ENCODE measurements at places on chromosomes 13 and 19. TPM values are rescaled to one million over a fixed set of nuclear protein-coding genes. Genes with fewer than 3 reads are reported as not detected.

- no peak overlapping the region for H3K4me3 ChIP-seq
- no peaks in the 10 kb centered on the region for H3K36me3 ChIP-seq
- H3K27ac ChIP-seq: no peak overlapping the region
- no peak for DNase-seq
These were observed 79.2 kb downstream of the SIPA1L3 start for GRCh38 chr19:37986048-37986750.

Gene PGLYRP1
- total RNA-seq: not detected

DNA sequence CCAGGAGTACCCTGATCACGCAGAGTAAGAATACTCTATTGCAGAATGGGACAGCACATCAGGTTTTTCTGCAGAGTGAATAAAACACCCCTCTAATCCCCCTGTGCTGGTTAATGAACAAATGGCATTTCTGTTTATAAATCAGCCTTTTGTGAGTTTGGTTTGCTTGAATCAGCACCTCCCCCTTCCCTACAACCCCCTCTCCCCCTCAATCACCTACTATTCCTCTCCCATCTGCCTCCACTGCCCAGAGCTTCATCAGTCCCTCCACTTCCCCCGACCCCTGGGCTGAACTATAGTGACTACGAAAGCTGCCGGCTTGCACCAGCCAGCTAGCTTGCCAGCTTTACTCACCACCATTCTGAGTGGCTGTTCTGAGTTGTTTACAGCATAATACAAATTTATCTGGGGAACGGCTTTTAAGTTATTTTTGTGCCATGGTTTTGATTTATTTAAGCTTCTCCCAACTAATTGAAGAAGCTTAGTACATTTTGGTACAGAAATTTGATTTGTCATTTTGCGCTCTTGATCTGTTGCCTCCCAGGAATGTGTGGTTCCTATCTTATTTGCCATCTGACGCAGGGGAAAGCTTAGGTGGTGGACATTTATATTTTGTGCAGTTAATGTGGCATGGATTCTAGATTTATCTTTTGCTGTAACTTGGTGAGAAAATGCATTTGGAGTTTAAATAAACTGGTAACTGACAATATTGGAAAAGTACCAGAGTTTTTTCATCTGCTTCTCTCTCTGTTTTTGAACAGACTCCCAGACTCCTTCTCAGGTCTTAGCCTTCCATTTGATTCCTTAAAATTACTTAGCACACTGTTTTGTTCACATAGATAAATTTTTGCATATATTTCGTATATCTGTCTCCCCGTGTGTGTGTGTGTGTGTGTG, 41.7 kb upstream of the WDFY2 start:
- H3K4me3 ChIP-seq: no peak overlapping the region
- no peaks in the 10 kb centered on the region for H3K27me3 ChIP-seq
- no peak overlapping the region for H3K27ac ChIP-seq
- no peaks in the 10 kb centered on the region for H3K4me1 ChIP-seq

Gene TNNT1
- total RNA-seq: 9,166 TPM

GRCh38 chr13:60514891-60515290, 117.9 kb downstream of the TDRD3 start:
- no peak overlapping the region for H3K4me3 ChIP-seq
- peaks cover 24% of the 10 kb centered on the region for H3K36me3 ChIP-seq
- no peak for DNase-seq
- H3K27ac ChIP-seq: no peak overlapping the region
- no peaks in the 10 kb centered on the region for H3K4me1 ChIP-seq
- no peaks in the 10 kb centered on the region for H3K27me3 ChIP-seq

- no peak for DNase-seq
- H3K4me1 ChIP-seq: no peaks in the 10 kb centered on the region
- H3K27ac ChIP-seq: no peak overlapping the region
These were observed 232.6 kb downstream of the EFNB2 start for GRCh38 chr13:106302843-106303242.

GRCh38 chr13:20438801-20439200, 86.9 kb downstream of the CRYL1 start:
- H3K4me1 ChIP-seq: no peaks in the 10 kb centered on the region
- no peak for DNase-seq
- H3K27ac ChIP-seq: no peak overlapping the region
- H3K27me3 ChIP-seq: no peaks in the 10 kb centered on the region

- no peak overlapping the region for H3K27ac ChIP-seq
- no peaks in the 10 kb centered on the region for H3K36me3 ChIP-seq
- H3K4me3 ChIP-seq: no peak overlapping the region
- no peaks in the 10 kb centered on the region for H3K4me1 ChIP-seq
These were observed 845.8 kb upstream of the SLITRK5 start for GRCh38 chr13:86825410-86825809.

- DNase-seq: no peak
- no peak overlapping the region for H3K27ac ChIP-seq
- no peaks in the 10 kb centered on the region for H3K36me3 ChIP-seq
- no peaks in the 10 kb centered on the region for H3K4me1 ChIP-seq
- no peaks in the 10 kb centered on the region for H3K27me3 ChIP-seq
These were observed 314.3 kb upstream of the HTR2A start for GRCh38 chr13:47211106-47211505.

GRCh38 chr19:55687281-55688201, 12.5 kb downstream of the EPN1 start:
- no peaks in the 10 kb centered on the region for H3K27me3 ChIP-seq
- H3K27ac ChIP-seq: no peak overlapping the region
- no peaks in the 10 kb centered on the region for H3K4me1 ChIP-seq
- peaks cover 58% of the 10 kb centered on the region for H3K36me3 ChIP-seq

Gene CNN1
- total RNA-seq: 2.8 TPM

All from gastrocnemius medialis (tissue), 4 donors.